ENCODE measurements at places on chromosomes 6 and 20.
A peak's percentile ranks its signal among the peaks of the same experiment; 100 is the strongest.

- no peak for DNase-seq
Observed at GRCh38 chr6:150327117-150327774, 41.6 kb upstream of the IYD start.

DNA sequence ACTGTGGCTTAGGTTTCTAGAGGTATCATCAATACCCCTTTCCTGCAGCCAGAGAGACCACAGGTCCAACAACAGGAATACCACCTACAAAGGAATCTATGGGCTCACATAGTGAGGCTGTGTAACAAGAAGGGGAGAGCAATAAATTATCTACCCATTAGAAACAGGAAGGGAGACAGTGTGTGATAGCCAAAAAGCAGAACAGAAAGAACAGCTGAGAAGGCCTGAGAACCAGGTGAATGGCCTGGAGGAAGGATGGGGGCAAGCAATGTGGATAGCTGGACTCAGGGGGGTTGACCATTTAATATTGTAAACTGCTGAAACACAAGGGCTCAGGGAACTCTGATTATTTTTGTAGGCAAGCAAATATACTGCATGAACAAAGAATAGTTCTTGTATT, 628.2 kb downstream of the COL12A1 start:
- DNase-seq: no peak

DNA sequence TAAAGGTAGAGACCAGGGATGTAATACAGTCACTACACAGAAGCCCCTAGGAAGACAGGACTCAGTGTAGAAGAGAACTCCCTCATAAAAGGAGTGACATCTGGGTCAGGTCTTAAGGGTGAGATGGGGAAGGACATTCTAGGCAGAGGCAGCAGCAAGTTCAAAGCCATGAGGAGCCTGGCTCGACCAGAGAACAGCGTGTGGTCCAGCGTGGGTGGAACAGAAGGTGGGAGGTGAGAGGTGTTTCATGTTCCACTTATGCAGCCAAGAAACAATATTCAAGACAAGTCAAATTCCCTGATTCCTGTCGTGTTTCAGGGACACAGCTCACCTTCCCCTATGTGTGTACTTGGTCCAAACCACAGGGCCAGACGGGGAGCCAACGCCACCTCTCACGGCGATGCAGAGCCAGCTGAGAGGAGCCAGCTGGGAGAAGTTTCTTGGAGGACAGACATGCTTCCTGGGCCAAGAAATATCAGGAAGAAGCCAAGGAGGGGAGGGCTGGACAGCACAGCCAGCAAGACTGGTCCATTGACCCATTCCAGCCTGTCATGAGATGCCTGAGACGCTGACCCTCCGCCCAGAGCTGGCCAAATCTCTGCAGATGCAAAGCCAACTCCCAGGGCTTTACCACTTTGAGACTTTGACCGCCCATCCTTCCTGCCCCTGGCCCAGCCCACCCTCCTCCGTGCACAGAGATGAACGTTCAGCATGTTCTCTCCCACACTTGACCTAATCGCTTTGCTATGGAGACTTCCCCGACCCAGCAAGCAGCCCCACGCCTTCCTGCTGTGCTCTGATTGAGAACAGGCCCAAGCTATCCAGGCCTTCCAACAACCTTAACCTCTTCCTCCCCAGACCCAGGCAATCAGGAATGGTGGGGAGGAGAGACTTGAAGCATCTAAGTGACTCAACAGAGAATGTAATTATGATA, 113.8 kb downstream of the PRND start:
- DNase-seq: no peak

GRCh38 chr6:143940011-143940597, 68.0 kb downstream of the PLAGL1 start:
- DNase-seq: peak; percentile 14

DNA sequence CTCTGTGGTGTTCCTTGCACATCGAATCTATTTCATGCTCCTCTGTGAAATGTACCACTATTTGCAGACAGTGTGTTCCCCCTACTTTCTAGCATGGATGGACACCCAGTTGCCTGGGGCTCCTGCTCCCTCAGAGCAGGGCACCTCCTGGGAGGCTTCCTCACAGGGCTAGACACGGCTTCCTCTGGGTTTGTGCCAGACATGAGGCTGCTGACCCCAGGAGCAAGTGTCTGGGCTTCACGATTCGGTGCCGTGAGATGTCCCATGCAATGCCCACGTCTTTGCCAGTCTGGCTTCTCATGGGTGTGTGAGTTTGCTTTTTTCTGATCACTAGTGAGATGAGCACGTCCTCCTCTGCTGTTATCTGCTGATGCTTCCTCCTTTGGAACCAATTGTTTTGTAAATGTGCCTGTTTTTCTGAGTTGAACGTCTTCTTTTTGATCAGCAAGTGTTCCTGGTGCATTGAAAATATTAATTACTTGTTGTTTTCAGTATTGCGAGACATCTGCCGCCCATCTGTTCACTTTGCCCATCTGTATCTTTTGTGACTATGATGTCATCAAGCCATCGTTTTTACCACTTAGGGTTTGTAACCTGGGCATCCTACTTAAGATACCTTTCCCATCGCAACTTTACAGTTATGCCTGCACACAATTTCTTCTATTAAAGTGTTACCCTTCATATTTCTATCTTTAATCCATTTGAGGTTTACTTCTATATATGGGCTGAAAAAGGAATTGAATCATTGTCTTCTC, 92.0 kb downstream of the TTLL2 start:
- DNase-seq: no peak

DNA sequence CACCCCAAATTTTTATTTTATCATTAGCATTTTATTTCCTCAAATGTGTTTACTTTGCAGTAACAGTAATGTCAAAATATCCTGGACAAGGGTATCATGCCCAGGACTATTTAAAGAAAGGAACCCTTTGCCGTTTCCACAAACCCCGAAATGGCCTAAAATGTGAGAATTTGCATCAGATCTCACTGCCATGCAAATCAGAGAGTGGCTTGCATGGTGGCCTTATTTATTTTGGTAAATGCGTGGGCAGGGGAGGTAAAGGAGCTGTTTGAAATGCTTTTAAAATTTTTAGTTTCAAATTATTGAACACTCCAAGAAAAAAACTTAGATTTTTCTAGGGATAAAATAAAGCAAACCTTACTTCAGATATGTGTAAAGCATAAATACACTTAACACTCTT, 43.8 kb downstream of the ADAT2 start:
- DNase-seq: no peak

DNA sequence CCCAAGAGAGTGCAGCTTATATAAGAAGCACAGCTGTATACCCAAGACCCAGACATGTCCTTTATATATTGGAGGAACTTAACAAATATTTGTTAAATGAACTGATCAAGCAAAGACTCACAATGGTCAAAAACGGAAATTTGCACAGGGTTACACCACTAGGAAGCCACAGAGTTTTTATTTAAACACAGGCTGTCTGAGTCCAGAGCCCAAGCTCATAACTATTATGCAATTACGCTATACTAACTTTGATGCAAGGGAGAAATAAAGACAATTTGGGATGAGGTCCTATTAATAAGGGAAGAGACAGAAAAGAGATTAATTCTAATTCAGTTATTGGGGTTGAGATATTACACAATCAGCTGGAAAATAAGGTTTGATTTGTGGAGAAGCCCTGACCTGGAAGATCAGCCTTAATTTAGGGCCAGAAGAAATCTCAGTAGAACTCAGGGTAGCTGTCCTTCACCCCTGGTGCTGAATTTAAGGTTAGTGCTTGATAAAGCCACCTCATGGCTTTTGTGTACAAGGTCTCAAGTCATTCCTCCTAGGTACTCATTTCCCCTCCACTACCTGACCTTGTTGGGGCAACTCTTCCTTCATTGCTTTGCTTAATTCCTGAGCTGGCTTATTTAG, 10.5 kb upstream of the ZNF334 start:
- no peak for DNase-seq

- DNase-seq: no peak
Observed at GRCh38 chr6:34305982-34306708, 57.3 kb upstream of the SMIM29 start.

- no peak for DNase-seq
Observed at GRCh38 chr20:62744741-62745191, 36.1 kb downstream of the NTSR1 start.

GRCh38 chr6:95795927-95796326, 218.6 kb downstream of the MANEA start:
- DNase-seq: no peak

DNA sequence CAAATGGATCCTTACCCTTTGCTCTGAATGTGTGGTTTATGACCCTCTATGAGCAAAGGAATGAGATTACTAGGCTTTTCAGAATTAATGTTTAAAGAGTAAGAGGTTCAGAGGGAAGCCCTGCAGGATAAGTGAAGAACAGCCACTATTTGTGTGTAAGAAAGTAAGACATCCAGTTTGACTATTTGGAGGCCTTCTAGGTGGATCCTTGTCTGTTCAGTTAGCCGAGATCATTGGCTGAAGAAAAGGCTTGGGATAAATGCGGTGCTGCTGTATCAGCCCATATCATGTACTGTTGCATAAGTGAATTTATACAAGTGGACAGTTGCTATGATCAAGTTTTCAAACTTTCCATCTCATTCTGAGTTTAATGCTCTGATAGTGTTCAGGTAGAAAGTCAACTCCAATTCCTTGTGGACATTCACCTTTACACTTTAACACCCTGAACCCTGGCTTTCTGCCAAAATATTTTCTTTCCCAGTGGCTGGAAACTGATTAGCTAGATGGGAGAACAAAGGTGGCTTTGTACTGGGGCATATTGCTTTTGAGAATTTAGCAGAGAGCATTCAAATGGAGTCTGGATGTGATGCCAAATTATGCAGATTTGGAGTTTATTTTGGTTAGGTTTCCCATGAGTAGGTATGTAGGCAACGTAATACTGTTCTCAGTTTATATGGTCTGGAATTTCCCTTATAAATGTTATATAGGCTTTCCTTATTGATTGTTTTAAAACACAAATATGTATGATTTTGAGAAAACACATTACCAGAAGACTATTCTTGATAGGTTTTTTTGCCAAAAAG, 15.0 kb downstream of the PARD6B start:
- no peak for DNase-seq

DNA sequence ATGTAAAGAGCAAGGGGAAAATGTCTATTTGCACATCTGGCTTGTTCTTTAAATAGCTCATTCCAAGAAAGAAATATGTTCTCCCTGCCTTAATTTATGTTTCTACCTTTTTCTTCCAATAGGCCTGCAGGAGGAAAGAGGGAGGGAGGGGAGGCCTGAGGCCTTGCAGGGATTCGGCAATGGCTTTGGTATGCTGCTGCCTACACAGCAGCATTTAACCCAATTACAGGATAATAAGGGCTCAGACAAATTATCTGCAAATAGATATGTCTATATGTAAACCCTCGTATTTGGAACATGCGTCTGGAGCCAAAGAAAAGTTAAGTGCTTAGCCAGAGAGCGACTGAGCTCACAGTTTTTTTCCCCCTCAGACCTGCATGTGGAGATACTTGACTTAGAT, 277.2 kb downstream of the CDC5L start:
- no peak for DNase-seq

DNA sequence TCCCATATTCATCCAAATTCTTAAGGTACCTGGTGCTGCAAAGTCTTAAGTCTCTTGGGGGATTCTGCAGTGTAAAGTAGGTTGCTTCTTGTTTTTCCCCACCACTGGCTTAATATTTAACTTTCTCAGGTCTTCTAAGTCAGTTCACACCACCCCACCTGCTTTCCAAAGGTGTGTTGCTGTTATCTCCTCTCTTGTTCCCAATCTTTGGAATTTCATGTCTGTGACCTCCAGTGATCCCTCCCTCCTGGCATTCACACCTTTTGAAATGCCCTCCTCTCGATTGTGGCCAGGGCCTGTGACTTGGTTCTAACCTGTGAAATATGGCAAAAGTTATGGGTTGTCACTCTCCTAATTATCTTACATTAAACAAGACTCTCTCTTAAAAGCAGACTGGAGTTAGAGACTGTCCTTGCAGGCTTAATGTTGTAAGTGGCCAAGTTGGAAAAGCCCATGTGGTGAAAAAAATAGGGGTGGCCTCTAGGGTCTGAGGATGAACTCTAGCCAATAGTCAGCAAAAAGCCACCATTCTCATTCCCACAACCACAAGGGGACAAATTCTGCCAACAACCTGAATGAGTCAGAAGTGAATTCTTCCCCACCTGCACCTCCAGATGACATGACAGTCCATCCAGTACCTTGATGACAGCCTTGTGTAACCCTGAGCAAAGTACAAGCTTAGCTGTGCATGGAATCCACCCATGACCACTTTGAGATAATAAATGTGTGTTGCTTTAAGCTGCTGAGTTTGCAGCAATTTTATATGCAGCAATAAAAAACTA, 45.1 kb downstream of the ADGRF1 start:
- no peak for DNase-seq

DNA sequence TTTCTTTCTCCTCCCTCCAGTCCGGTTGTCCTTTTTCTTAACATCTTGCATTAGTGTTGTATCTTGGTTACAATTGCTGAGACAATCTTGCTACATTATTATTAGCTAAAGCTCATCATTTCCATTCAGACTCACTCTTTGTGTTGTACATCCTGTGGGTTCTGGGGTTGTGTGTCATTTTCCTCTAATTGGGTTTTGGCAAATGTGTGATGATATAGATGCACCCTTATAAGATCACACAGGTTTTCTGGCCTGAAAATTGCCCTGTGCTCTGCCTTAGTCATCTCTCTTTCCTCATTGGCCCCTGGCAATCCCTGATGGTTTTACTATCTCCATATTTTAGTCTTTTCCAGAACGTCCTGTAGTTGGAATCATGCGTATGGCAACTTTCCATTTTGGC, 60.1 kb downstream of the PPP1R14C start:
- no peak for DNase-seq

DNA sequence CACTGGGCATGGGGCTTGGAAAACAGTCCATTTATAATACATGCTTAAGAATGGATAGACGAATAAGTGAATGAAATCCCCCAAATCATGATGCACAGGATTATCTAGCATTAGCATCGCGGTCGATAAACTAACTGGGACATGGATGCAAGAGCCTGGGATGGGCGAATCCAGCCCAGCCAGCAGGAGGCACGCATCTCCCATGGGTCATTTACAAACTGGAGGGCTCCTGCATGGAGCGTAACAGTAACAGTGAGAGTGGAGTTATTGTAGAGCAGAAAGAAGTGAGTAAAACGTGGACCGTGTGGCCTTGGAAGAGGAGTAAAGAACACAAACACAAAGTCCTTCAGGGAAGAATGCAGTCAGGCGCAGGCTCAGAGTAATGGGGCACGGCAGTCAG, 136.5 kb downstream of the AGPAT4 start:
- no peak for DNase-seq

DNA sequence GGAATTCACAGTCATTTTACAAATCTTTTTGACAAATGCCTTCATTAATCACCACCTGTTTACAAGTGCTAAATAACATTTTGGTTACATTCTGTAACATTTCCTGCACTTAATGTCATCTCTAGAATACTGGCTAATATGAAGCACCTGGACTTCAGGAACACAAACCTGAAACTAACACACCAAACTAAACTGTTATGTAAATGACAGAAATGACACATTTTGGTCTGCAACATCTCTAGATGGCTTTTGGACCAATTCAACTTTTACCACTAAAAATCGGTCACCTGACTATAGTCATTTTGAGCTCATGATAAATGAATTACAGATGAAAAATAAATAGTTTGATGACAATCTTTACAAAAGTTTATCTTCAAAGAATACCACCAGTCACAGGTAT, 80.6 kb downstream of the ATG5 start:
- DNase-seq: no peak

Data from T-helper 2 cell treated with Interferon-gamma antibody and Interleukin-4, amounts not matched to agents 5 μg/mL and 100 μg/mL, for 36 hours (primary cell).